Non-pigmented ciliary epithelial cell (primary cell): ENCODE measurements at places on chromosomes 3 and 15.

DNA sequence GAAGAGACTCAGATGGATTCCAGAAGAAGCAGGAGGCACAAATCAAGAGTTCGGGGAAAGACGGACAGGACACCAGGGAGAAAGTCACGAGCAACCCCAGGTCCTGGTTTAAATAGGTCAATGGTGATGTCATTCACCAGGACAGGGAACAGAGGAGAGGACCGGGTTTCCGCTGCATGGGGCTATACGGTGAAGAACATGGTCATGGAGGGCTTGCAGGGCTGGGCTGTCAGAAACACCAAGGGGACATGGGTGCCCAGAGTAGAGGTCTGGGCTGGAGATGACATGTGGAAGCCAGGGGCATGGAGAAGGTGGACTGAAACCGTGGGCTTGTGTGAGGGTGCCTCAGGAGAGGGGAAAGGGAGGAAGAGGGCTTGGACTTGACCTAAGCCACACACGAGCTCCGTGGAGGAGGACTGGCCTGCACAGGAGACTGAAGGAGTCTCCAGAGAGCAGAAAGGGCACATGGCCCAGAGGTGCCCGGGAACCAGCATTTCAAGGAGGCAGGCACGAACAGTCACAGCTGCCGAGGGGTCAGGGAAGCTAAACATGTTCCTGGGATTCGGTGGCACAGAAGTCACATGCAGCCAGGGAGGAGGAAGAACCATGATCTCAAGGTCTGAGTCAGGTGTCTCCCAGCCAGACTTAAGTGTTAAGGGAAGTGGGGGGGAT is 54.2 kb upstream of the RPL32 start:
- DNase-seq, result no peak

DNA sequence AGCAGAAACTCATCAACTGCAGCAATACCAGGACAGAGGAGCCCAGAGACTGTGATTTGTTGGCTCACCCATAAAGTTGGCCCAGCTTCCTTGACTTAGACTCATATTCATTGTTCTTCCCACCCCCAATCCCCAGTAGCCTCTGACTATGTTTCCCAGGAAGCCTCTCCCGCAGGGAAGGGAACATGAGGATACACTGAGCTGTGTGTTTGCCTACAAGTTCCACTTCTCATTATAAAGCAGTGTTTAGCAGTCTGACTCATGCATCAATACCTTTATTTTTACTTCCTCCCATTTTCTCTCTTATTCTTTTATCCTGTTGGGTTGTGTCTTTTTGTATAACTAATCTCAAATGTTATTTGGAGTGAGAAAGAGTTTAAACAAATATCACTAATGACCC is 111.6 kb upstream of the PHLDB2 start:
- DNase-seq, result no peak

DNA sequence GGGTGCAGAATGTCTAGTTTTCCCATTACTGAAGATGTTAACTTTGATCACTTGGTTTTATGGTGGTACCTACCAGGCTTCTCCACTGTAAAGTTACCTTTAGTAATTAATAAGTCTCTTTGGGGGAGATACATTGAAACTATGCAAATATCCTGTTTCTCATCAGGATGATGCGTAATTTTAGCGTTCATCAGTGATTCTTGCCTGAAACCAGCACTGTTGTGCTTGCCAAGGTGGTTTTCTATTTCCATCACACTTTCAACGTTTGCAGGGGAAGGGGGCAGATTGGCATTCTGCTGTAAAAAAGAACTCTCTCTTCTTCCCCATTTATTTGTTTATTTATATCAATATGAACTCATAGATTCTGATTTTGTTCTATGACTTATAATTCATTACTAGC is 61.0 kb downstream of the SSR3 start:
- no peak for DNase-seq

DNA sequence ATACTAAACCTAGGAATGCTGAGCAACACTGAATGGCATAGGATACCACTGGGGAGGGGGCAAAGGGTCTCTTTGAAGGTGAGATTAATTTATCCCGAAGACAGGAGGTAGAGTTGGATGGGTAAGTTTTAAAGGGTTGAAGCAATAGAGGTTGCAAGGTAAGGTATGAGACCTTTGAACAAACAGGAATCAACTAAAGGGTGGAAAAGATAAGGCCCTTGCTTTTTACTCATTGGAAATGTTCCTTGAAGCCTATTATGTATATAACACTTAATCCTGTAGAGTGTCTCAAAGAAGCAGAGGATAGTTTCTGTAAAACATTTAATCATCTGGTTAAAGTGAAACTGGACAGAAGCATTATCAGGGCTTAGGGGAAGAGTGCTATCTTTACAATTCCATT is 5.7 kb downstream of the ABHD5 start:
- no peak for DNase-seq

- no peak for DNase-seq
Observed at GRCh38 chr3:32778389-32778788, 39.4 kb upstream of the TRIM71 start.

DNA sequence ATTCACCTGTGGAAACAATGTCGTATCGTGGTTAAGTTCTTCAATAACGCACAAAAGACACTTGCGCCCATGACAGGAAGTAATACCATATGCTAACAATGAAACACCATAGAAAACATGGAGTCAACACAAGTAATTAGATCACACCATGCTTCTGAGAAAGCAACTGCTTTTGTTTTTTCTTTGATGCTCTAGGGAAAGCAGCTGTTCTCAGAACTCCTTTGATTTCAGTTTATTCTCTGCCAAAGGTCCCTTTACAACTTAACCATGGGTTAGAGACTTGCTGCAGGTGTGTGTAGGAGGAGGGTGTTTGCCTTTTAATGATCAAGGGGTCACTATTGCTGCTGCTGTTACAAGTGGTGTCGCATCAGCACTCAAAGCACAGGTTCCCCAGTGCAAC is 324.0 kb upstream of the SLCO3A1 start:
- no peak for DNase-seq

GRCh38 chr15:45921376-45921775 is 286.5 kb downstream of the SQOR start:
- DNase-seq, result no peak

- peak; percentile 32 for DNase-seq
Observed at GRCh38 chr3:23455775-23456174, 252.6 kb downstream of the UBE2E2 start.

- DNase-seq, result no peak
Observed at GRCh38 chr15:65535192-65535591, 4.9 kb downstream of the HACD3 start.
